ENCODE measurements at places on chromosomes 5 and 9.

GRCh38 chr5:106909716-106910115 is 761.0 kb downstream of the EFNA5 start:
- no peak for DNase-seq

- DNase-seq, result no peak
Measured at GRCh38 chr5:169893571-169893970, 86.7 kb downstream of the INSYN2B start.

- no peak for DNase-seq
Measured at GRCh38 chr5:1320436-1321344, 24.2 kb downstream of the CLPTM1L start.

DNA sequence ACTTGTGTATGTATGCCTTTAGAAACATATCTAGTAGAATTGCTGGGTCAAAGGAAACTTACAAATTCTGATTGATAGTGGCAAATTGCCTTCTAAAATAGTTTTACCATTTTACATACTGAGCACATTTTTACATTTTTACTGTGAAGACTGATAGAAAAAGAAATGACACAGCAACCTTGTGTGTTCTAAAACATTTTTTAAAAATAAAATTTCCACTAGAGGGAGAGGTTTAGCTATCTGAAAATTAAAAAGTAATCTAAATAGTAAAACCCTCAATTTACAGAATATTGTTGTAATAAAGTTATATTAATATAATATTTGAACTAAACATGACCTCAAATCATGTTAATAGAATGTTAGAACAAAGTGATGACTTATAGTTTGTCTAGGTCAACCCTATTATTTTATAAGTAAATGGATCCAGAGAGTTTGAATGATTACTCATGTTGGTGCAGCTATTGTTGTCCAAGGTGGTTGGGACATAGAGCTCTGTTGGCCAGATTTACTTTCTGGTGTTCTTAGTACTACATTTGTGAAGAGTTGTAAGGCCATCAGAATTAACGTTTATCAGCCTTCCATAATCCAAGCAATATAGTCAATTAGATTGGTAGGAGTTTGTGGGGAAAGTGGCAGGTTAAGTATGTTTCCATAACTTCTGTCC is 17.2 kb downstream of the CENPP start:
- no peak for DNase-seq

- DNase-seq, result no peak
Measured at GRCh38 chr5:31730139-31730538, 91.2 kb downstream of the PDZD2 start.

DNA sequence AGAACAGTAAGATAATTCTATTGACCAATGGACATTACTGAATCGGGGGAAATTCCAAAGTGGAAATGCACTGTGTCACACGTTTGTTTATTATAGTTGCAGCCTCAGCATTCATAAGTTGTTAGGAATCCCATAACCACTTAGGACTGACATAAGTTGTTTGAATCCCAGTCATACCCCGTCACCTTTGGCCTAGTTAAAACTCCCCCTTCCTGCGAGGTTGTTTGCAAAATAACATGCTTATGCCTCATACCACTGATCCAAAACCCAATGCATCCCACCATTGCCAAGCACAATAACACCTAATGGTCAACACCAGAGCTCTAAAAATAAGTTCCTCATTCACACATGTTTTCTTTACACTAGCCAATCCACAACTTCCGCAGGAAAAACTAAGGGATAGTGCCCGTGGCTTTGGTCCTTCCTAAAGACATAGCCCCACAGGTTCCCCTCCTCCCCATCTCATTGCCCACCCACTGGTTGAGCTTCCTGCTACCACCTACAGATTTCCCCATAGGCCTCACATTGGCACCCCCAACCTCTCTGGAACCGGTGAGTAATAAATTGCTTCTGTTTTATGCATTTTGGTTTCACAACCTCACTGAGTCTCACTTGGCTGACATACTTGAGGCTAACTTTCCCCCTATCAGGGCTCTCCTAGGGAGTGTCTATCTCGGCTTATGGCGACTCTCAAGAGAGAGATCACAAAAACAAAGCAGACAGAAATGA is 42.3 kb upstream of the MUSK start:
- DNase-seq, result no peak

- no peak for DNase-seq
Measured at GRCh38 chr9:128702949-128703615, 779 bp downstream of the PKN3 start.

GRCh38 chr5:92911851-92912250 is 669.2 kb downstream of the NR2F1-AS1 start:
- DNase-seq, result no peak

DNA sequence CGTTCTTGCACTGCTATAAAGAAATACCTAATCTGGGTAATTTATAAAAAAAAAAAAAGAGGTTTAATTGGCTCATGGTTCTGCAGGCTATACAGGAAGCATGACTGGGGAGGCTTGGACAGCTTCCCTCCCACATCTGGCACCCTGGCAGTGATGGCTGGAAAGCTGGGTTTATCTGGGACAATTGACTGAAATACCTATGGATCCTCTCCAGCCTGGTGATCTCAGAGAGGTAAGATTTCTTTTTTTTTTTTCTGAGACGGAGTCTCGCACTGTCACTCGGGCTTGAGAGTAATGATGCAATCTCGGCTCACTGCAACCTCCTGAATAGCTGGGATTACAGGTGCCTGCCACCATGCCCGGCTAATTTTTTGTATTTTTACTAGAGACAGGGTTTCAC is 22.7 kb upstream of the UGCG start:
- DNase-seq, result no peak

- no peak for DNase-seq
Measured at GRCh38 chr5:172834415-172835289, 601 bp downstream of the ERGIC1 start.

DNA sequence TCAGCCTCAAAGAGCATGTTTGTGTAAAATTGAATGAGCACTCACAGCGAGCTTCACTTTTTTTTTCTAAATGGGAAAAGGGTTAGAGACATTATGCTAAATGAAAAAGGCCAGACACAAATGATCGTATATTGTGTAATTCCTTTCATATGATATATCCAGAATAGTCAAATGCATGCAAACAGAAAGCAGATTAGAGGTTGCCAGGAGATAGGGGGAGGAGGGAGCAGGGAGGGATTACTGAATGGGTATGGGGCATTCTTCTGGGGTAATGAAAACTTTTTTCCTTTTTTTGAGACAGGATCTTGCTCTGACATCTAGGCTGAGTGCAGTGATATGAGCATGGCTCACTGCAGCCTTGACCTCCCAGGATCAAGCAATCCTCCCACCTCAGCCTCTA is 47.1 kb downstream of the DMAC1 start:
- no peak for DNase-seq

DNA sequence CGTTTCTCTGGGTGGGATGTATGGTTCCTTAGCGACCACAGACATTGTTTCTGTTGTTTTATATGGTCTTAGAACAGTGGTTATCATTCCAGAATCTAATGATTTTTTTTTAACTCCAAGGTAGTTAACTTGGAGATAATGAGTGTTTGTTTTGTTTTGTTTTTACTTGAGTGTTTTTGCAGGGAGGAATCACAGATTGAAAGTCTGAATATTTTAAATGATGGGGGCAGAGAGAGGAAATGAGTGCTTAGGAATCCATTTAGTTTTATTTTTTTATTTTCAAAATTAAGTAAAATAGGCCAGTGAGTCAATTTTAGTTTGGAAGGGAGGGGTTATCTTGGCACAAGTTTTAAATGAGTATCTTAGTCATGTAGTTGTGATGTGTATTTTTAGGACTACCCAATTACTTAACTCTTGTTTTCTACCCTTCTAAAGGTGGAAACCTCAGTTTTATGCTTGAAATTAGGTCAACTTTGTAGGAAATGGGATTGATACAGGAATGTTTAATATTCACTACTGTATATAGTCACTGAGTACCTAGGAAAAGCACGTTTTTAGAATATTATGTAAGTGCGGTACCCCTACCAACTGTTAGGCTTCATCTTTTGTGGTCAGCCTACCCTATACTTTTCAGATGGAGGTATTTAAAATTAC is 2.0 kb downstream of the UBE2R2 start:
- no peak for DNase-seq

DNA sequence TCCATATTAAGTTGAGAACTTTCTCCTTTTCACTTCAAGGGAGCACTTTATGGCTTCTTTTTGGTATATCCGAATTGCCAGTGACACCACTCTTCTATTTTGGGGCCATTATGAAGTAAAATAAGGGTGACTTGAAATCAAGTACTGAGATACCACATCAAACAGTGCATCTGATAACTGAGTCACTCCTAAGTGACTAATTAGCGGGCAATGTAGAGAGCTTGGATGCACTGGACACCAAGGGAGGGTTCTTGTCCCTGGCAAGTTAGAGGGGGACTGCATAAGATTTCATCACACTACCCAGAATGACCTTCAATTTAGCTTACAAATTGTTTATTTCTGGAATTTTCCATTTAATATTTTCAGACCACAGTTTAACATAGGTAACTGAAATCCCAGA is 813.9 kb upstream of the CDH10 start:
- DNase-seq, result no peak

DNA sequence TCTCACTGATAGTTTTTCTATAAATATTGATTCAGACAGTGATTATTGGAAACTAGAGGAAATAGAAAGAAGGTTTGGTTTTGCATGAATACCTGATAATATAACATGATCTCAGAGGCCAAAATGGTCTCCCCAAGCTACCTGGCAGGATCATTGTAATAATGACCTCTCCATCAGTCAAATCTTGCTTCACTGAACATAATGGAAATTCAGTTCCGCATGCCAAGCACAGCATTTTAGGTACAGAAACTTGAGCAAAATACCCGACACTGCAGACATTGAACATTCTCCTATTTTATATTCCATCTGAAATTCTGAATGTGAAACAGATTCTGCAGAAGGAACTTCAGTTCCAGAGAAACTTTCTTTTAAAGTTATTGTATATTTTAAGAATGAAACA is 9.1 kb upstream of the TBC1D2 start:
- DNase-seq, result no peak

DNA sequence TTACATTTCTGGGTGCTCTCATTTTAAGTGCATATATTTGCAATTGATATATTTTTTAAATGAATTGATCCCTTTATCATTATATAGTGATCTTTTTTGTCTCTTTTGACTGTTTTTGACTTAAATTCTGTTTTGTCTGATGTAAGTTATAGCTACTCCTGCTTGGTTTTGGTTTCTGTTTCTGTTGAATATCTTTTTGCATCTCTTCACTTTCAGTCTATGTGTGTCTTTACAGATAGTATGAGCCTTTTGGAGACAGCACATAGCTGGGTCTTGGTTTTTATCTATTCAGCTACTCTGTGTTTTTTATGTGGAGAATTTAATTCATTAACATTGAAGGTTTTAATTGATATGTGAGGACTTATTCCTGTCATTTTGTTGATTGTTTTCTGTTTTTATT is 311.3 kb downstream of the SPATA31D1 start:
- no peak for DNase-seq

GRCh38 chr5:14810282-14810681 is 61.3 kb downstream of the ANKH start:
- no peak for DNase-seq

DNA sequence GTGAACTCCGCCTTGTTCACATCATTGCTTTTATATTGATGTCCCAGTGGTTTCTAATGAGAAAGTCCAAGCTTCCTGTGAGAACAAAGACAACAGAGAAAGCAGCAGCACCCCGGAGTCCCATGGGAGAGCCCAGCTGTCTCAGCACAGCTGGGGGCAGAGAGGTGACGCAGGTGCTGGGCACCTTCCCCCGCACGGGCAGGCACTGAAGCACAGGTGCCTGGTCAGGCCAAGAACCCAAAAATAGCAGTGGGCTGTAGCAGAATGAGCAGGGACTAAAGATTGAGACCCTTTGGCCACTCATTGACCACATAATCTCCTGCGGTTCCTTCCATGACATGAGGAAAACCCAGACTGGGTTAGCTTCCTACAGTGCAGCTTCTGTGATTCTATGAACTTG is 18.8 kb downstream of the SRD5A1 start:
- no peak for DNase-seq

DNA sequence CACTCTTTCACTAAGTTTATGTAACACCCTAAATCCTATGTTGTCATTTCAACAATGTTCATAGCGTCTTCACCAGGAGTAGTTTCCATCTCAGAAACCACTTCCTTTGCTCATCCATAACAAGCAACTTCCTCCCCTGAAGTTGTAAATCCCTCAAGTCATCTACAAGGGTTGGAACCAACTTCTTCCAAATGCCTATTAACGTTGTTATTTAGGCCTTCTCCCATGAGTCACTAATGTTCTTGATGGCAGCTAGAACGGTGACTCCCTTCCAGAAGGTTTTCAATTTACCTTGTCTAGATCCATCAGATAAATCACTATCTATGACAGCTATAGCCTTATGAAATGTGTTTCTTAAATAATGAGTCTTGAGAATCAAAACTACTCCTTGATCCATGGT is 73.3 kb upstream of the TARS1 start:
- no peak for DNase-seq

GRCh38 chr5:15013654-15014463 is 142.3 kb upstream of the ANKH start:
- DNase-seq, result no peak

- no peak for DNase-seq
Measured at GRCh38 chr5:179852993-179853547, 5.5 kb downstream of the MRNIP start.

DNA sequence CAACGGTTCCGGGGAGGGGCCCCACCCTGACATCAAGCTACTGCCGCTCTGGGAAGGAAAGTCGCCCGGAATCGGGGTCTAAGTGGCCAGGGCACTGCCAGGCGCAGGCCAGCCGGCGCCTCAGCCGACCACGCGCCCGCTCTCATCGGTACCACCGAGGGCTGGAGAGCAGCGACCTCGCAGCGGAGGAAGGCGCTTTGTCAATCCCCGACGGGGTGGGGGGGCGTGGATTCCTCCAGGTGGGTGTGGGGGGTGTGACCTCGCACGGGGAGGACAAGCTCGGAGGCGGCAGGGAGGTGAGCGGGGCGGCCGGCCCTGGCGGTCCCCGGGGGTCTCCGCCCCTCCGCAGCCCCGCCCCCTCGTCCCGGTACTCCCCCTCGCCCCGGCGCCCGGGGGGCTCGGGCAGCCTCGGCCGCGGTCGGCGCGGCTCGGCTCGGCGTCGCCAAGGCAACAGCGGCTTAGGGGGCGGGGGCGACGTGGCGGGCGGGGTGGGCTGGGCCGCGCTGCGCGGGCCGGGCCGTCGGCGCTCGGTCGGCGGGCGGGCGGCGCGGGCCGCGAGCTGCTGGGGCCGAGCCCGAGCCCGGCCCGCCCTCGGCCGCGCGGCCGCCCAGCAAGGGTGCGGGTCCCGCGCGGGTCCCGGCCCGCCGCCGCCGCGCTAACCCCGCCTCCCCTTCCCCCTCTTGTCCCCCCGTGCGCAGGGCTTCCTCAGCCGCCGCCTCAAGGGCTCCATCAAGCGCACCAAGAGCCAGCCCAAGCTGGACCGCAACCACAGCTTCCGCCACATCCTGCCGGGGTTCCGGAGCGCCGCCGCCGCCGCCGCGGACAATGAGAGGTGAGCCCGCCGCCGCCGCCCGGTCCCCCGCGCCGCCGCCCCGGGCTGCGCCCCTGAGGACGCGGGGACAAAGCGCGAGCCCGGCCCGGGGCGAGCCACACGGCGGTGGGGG is 47.5 kb downstream of the DAB2IP start:
- DNase-seq, result no peak

DNA sequence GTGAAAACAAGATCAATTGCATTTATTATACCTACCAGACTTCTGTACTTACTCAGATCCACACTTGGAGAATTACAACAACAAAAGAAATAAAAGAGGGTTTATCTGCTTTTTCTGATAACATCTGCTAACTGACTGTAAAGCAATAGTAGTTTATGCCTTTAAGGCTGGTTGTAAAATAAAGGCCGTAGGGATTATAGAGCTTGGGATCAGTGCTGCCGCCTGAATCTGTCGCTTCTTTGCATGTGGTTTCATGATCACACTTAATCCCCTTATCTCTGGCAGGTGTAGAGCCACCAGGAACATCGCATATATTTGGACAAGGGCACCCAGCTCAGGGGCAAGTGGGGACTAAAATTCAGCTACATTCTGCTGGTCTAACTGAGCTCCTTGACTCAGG is 146.7 kb downstream of the CCDC192 start:
- no peak for DNase-seq

Measured in stimulated activated CD4-positive, alpha-beta T cell treated with anti-CD3 and anti-CD28 coated beads, Interleukin-1b, Interleukin-23, amount 100 ng/mL, for 1 hour (primary cell).